ENCODE measurements at places on chromosomes 3 and 15. TPM values are rescaled to one million over a fixed set of nuclear protein-coding genes. Genes with fewer than 3 reads are reported as not detected.

Gene CAPN3
- total RNA-seq, result 1.8 TPM

DNA sequence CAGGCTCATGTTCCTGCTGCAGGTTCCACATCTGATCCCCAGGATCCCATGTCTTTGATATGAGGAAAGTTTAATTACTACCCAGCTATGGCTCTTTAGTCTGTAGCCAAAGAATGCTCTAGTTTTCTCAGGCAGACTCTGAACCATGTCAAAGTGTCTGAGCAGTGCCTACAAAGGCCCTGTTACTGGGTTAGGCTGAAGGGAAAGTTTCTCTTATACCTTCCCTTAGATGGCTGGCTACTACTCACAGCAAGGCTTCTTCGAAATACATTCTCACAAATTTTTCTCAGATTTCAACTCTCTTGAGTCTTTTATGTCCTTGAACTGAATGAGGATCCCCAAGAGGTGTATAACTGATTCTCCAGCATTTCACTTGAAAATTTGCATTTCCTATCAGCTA is 102.4 kb downstream of the NR1D2 start:
- peaks cover 14% of the 10 kb centered on the region for H3K4me1 ChIP-seq
- no peaks in the 10 kb centered on the region for H3K27me3 ChIP-seq
- peak overlapping the region; percentile 62 for H3K27ac ChIP-seq
- no peaks in the 10 kb centered on the region for H3K36me3 ChIP-seq
- H3K4me3 ChIP-seq, result no peak overlapping the region
- DNase-seq, result no peak

Gene MRAS
- 13.5 TPM for total RNA-seq

Gene C3orf22
- total RNA-seq, result not detected

DNA sequence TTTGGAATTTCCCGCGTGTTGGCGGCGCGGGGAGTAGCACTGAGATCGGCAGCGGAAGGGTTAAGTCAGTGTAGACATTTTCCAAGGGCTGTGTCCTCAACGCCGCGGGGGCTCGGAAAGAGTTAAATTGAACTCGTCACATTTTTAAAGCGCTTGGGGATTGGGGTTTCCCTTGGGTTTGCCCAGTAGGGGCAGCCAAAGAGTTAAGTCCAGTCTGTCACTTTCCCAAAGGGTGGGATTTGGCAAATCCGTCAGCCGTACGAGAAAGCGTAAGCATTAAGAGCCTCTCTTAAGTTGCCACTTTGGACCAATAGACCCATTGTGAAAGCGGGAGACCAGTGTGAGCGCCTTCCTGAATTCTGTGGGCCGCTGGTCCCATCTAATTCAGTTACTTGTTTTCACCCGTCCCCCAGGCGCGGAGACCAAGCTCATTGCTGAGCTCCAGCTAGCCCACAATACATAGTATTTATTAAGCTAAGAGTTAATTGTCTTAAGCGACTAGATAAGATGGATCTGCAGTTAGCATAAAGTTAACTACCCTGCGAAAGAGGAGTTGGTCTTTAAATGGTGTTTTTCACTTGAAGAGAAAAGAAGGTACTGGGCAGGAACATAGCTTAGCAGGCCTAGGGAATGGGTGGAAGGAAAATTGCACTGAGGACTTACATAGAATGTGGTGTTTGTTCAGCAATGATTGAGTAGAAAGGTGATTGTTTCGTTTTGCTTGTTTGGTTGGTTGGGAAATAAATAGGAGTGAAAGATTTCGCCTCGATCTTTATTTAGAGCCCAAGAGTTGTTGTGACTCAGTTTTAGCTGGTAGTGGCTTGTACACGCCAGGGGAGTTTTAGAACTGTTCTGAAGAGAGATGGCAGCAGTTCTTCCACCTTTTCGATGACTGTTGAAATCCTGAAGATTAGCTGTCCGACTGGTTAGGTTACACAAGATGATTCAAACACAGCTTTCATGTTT is 932 bp downstream of the ARL8B start:
- DNase-seq, result no peak
- H3K4me1 ChIP-seq, result peaks cover 19% of the 10 kb centered on the region
- H3K27ac ChIP-seq, result peak overlapping the region; percentile 65
- H3K27me3 ChIP-seq, result no peaks in the 10 kb centered on the region
- H3K4me3 ChIP-seq, result peak overlapping the region; percentile 98
- H3K36me3 ChIP-seq, result no peaks in the 10 kb centered on the region

DNA sequence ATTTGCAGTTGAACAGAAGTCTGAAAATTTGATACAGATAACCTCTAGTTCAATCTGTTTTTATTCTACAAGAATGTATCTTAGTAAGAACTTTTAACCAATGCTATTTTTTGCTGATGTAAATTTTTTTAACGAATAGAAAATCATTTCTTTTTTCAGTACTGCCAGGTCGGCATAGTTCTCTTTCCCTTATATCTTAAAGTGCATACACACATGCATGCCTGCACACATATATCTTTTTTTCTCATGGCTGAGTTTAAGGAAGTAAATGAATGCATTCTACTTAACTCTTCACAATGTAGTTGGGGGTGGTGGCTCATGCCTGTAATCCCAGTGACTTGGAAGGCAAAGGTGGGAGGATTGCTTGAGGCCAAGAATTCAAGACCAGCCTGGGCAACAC is 48.4 kb downstream of the BLM start:
- H3K27me3 ChIP-seq, result no peaks in the 10 kb centered on the region
- H3K4me3 ChIP-seq, result no peak overlapping the region
- DNase-seq, result no peak
- H3K27ac ChIP-seq, result no peak overlapping the region
- peaks cover 31% of the 10 kb centered on the region for H3K36me3 ChIP-seq

Gene GABRA5
- total RNA-seq, result not detected

GRCh38 chr3:17639765-17640164 is 102.7 kb downstream of the TBC1D5 start:
- DNase-seq, result peak; percentile 69
- no peaks in the 10 kb centered on the region for H3K27me3 ChIP-seq
- no peaks in the 10 kb centered on the region for H3K36me3 ChIP-seq
- H3K4me3 ChIP-seq, result 0 out of 2 replicates have a peak overlapping the region, but pooled peaks have one; percentile 2
- peak overlapping the region; percentile 59 for H3K27ac ChIP-seq

Gene CHRNA7
- 6.8 TPM for total RNA-seq

Gene PRR20G
- 0.30 TPM for total RNA-seq

GRCh38 chr3:36557021-36557707 is 176.9 kb downstream of the STAC start:
- no peak for DNase-seq
- 0 out of 2 replicates have a peak, but pooled peaks cover 4% of the 10 kb centered on the region for H3K27me3 ChIP-seq
- H3K36me3 ChIP-seq, result no peaks in the 10 kb centered on the region
- H3K4me1 ChIP-seq, result no peaks in the 10 kb centered on the region
- no peak overlapping the region for H3K27ac ChIP-seq

GRCh38 chr15:59327942-59328341 is 44.7 kb downstream of the MYO1E start:
- no peak overlapping the region for H3K4me3 ChIP-seq
- H3K27me3 ChIP-seq, result no peaks in the 10 kb centered on the region
- H3K36me3 ChIP-seq, result no peaks in the 10 kb centered on the region
- peaks cover 26% of the 10 kb centered on the region for H3K4me1 ChIP-seq

GRCh38 chr15:90036343-90036742 is 35.2 kb downstream of the ZNF710 start:
- H3K4me3 ChIP-seq, result no peak overlapping the region
- no peaks in the 10 kb centered on the region for H3K27me3 ChIP-seq
- H3K4me1 ChIP-seq, result peaks cover 7% of the 10 kb centered on the region
- no peak for DNase-seq

- no peaks in the 10 kb centered on the region for H3K4me1 ChIP-seq
- H3K27ac ChIP-seq, result no peak overlapping the region
- H3K4me3 ChIP-seq, result no peak overlapping the region
- DNase-seq, result no peak
- peaks cover 57% of the 10 kb centered on the region for H3K36me3 ChIP-seq
- no peaks in the 10 kb centered on the region for H3K27me3 ChIP-seq
Measured at GRCh38 chr3:100740207-100740606, 30.9 kb downstream of the TFG start.

- no peak overlapping the region for H3K4me3 ChIP-seq
- no peak overlapping the region for H3K27ac ChIP-seq
- H3K36me3 ChIP-seq, result no peaks in the 10 kb centered on the region
- H3K4me1 ChIP-seq, result no peaks in the 10 kb centered on the region
Measured at GRCh38 chr3:190286014-190286413, 36.2 kb downstream of the CLDN1 start.

Gene SEMA6D
- total RNA-seq, result 0.02 TPM

Gene NOX5
- total RNA-seq, result 0.91 TPM

DNA sequence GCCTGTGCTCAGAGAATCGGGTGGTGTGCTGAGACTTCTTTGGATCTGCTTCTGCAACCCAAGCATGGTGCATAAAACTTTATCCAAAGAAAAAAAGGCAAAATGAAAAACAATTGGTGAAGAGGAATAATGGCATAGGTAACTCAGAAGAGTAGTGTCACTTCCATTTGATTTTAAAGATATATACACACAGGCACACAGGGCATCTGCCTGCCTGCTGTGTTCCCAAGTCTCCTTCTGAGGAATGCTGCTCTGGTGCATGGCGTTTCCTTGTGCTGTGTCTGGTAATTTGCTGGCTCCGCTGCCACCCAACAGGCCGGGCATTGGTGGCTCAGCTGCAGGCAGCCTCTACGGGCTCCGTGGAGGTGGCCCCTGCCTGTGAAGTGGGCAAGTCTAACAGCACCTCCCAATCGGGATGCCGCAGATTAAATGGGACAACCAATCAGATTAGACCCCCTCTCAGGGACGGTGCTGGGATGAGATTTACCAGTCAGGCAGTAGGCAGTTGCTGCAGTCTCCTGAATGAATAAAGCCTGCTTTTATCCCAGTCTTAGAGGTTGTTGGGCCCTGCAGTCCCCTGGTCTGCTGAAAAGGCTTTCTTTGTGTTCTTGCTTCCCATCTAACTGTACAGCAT is 253.7 kb upstream of the RASGRP1 start:
- no peaks in the 10 kb centered on the region for H3K27me3 ChIP-seq
- no peak overlapping the region for H3K27ac ChIP-seq
- no peaks in the 10 kb centered on the region for H3K4me1 ChIP-seq
- no peak overlapping the region for H3K4me3 ChIP-seq
- H3K36me3 ChIP-seq, result no peaks in the 10 kb centered on the region

GRCh38 chr15:58410353-58410752 is 21.4 kb upstream of the LIPC start:
- no peak overlapping the region for H3K4me3 ChIP-seq
- H3K36me3 ChIP-seq, result no peaks in the 10 kb centered on the region

Gene PRTG
- total RNA-seq, result not detected

DNA sequence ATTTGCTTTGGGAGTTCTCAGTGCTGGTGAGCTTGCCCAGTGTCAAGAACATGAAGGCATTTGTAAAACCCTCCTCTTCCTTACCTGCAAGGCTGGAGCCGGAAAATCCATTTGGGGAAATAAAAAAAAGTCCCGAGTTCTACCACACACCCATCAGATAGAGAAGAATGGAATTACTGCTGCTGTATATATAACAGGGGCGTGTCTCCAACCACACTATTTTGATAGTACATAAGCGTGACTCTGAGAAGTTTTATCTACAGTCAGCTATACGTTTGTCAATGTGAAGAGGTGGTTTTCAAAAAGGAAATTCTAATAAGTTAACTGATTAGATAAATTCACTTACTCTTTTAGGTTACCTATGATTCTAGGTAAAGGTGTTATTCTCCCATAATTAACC is 1.3 kb upstream of the CPA3 start:
- H3K4me3 ChIP-seq, result no peak overlapping the region
- no peak for DNase-seq
- no peaks in the 10 kb centered on the region for H3K36me3 ChIP-seq
- H3K27ac ChIP-seq, result no peak overlapping the region
- H3K27me3 ChIP-seq, result no peaks in the 10 kb centered on the region
- H3K4me1 ChIP-seq, result no peaks in the 10 kb centered on the region

DNA sequence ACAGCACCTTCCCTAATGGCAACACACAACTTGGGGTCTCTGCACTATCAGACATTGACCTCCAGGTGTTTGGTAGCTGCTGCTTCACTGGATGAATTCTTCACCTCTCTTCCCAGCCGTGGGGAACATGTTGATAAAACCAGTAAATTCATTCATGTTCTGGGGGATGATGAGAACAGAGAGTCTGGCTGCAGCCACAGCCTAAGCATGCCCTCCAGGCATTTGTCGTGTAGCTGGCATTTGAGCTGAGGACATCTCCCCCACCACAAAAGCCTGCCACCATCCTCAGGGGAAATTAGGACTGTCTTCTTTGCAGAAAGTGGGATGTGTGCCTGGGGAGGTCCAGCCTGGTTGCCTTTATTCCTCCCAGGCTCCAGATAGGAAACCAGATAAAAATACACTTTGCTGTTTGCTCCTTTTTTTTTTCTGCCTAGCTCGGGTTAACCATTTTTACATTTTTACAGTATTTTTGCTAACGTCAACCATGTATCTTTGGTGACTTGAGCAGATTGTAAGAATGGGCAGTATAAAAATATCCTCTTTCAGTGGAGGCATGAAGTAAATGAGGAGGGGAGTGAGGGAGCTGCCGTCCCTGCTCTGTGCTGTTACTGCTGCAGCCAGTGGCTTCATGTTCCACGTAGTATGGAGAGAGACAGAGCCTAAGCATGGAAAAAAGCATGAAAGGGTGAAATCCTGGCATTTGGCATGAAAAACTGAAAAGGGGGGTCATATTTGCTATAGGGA is 444.0 kb downstream of the EPHB1 start:
- no peak overlapping the region for H3K27ac ChIP-seq
- peaks cover 17% of the 10 kb centered on the region for H3K27me3 ChIP-seq
- H3K4me3 ChIP-seq, result no peak overlapping the region
- no peaks in the 10 kb centered on the region for H3K36me3 ChIP-seq

DNA sequence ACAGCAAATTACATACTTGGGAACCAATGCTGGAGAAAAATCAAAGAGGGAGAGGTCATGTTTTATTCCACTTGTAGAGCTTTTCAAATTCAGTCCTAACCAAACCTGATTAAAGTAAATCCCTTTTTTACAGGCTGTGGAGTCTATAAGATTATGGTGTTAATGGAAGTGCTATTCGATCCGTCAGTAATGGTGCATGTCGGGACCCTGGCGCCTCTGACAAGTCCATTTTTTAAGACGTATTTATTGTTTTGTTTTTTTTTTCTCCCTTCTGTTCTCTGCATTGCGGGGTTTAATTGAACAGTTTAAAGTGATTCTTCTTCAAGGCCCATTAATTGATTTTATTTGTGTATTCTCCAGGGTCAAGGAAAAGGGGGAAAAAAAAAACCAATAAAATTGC is 725.9 kb downstream of the TUSC7 start:
- H3K4me1 ChIP-seq, result no peaks in the 10 kb centered on the region
- no peaks in the 10 kb centered on the region for H3K27me3 ChIP-seq
- H3K4me3 ChIP-seq, result no peak overlapping the region
- H3K36me3 ChIP-seq, result no peaks in the 10 kb centered on the region
- no peak overlapping the region for H3K27ac ChIP-seq

Gene GOLGA8T
- total RNA-seq, result not detected

DNA sequence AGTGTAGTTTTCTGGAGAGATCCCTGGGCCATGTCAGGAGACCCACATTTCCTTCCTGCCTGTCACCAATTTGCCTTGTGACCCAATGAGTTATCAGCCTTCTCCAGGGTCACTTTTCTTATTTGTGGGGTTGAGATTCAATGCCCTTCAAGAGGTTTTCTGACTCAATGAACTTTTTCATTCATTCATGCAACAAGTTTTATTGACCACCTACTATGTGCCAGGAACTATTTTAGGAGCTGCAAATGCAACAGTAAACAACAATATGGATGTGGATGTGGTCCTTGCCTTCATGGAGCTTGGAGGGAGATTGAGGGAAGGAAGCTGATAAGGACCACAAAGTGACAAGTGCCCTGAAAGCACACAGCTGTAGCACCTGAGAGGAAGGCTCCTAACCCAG is 142.8 kb downstream of the OPA1 start:
- no peak overlapping the region for H3K4me3 ChIP-seq
- peaks cover 11% of the 10 kb centered on the region for H3K4me1 ChIP-seq
- H3K27me3 ChIP-seq, result no peaks in the 10 kb centered on the region
- no peaks in the 10 kb centered on the region for H3K36me3 ChIP-seq

Data from HCT116 (cell line).